Gastrocnemius medialis (tissue), 4 donors: ENCODE measurements at places on chromosomes 6 and 20.

- no peaks in the 10 kb centered on the region for H3K4me1 ChIP-seq
- no peak overlapping the region for H3K4me3 ChIP-seq
- no peaks in the 10 kb centered on the region for H3K27me3 ChIP-seq
- H3K36me3 ChIP-seq = no peaks in the 10 kb centered on the region
- no peak overlapping the region for H3K27ac ChIP-seq
These were observed 921.9 kb upstream of the EYS start for GRCh38 chr6:66628917-66629316.

- no peak overlapping the region for H3K27ac ChIP-seq
- no peaks in the 10 kb centered on the region for H3K4me1 ChIP-seq
- DNase-seq = peak; percentile 31
- no peaks in the 10 kb centered on the region for H3K36me3 ChIP-seq
- H3K4me3 ChIP-seq = no peak overlapping the region
These were observed 92.1 kb downstream of the TASP1 start for GRCh38 chr20:13546497-13547131.

DNA sequence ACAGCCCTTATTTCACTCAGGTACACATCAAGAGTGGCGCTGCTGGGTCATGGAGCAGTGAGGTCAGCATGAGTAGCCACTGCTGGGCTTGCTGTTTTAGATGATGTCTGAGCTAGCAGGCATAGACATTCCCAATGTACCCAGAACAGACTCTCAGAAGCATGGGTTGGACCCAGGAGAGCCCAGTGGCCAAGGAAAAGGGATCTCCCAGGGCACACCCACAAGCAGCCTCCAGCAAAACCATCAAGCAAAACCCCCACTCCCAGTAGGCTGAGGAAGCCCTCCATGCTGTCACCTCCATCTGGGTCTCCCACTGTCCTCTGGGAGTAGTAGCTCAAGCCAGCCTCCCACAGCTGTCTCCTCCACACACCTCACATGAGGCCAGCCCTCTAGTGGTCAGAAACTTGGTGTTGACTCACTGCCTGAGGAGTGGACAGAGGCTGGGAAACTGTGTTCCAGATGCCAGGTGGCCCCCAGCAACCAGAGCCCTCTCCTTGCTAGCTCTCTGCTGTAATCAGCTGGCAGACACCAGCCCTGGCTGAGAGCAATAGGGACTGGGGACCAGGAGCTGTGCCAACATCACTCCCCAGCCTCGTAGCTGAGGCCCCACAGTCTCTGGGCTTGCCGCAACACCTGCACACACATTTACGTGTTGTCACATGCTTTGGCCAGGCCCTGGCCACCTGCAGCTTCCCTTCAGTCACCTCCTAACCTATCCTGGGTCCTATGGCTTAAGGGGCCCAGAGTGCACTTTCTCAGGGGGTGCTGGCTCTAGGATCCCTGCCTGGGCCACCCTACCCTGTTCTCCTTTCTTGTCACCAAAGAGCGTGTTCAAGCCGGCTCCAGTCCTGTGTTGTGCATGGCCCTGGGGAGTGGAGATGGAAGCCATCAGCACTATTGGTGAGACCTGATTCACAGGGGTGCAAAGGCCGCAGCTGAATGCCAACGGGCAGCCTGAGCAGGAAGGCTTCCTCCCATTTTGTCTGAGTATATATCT, 1.9 kb upstream of the AP5S1 start:
- H3K36me3 ChIP-seq = no peaks in the 10 kb centered on the region
- DNase-seq = peak; percentile 78
- H3K4me1 ChIP-seq = peaks cover 23% of the 10 kb centered on the region
- peak overlapping the region; percentile 89 for H3K27ac ChIP-seq
- no peaks in the 10 kb centered on the region for H3K27me3 ChIP-seq

DNA sequence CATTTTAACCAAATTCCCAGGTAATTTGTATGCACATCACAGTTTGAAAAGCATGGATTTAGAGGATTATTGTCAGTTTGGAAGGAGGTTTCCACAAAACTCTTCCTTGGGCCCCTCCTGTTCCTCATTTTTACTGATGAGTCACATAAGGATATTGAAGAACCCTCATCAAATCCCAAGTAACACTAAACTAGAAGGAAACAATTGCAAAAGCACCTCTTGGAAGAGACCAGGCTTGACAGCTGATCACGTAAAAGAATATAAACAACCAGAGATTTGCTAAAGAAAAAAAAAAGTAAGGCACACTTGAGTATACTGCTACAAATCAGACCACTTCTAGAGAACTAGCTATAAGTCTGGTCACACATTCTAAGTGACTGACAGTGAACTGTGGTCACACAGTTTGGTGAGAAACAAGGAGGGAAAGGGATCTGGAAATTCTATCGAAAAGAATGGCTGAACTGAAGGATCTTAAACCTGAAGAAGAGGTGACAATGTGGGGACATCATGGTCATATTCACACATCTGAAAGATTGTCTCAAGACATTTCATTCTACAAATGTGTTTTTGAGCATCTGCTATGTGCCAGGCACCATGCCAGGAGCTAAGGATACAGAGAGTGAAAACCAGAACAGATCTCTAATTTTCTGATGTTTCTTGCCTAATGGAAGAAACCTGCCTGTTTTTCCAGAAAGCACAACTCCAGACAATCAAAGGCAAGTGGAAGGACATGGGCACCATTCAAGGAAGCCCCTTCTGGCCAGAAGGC, 24.1 kb downstream of the ZHX3 start:
- H3K4me3 ChIP-seq = no peak overlapping the region
- peak overlapping the region; percentile 50 for H3K27ac ChIP-seq
- no peak for DNase-seq
- H3K27me3 ChIP-seq = no peaks in the 10 kb centered on the region
- H3K4me1 ChIP-seq = peaks cover 49% of the 10 kb centered on the region

GRCh38 chr20:59207235-59207634, 43.6 kb downstream of the ZNF831 start:
- no peak overlapping the region for H3K4me3 ChIP-seq
- H3K27ac ChIP-seq = no peak overlapping the region
- no peaks in the 10 kb centered on the region for H3K36me3 ChIP-seq
- H3K4me1 ChIP-seq = no peaks in the 10 kb centered on the region
- DNase-seq = no peak

DNA sequence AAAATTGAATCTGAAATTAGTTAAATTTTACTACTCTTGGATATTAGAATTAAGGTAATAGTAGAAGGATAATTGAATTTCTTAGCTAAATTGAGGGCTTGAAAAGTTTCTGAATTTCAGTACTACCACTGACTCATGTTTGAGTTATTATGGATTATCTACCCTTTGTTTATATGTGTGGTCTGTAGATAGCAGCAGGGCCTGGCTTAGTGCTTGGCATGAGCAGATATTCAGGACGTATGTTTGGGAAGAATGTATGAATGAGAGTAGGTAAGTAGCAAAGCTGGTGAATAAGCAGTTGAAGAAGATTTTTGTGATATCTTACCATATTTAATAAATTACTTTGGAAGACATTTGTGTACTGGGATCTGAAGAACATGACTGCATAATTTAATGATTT, 152.7 kb downstream of the MACROD2 start:
- no peaks in the 10 kb centered on the region for H3K4me1 ChIP-seq
- DNase-seq = no peak
- H3K27me3 ChIP-seq = no peaks in the 10 kb centered on the region
- no peak overlapping the region for H3K4me3 ChIP-seq
- H3K27ac ChIP-seq = no peak overlapping the region

- H3K27ac ChIP-seq = no peak overlapping the region
- H3K27me3 ChIP-seq = no peaks in the 10 kb centered on the region
- H3K4me3 ChIP-seq = no peak overlapping the region
- DNase-seq = no peak
- H3K4me1 ChIP-seq = no peaks in the 10 kb centered on the region
These were observed 158.1 kb upstream of the FOXQ1 start for GRCh38 chr6:1153696-1154245.

GRCh38 chr6:3956054-3956453, 106.9 kb downstream of the FAM50B start:
- no peaks in the 10 kb centered on the region for H3K36me3 ChIP-seq
- no peak for DNase-seq
- no peaks in the 10 kb centered on the region for H3K4me1 ChIP-seq
- no peaks in the 10 kb centered on the region for H3K27me3 ChIP-seq
- H3K27ac ChIP-seq = no peak overlapping the region
